PC-3 (cell line): ENCODE measurements at places on chromosomes 2 and 18. TPM values are rescaled to one million over a fixed set of nuclear protein-coding genes. Genes with fewer than 3 reads are reported as not detected.

Gene SEC11C
- total RNA-seq: 48.8 and 50.6 TPM in 2 replicates

- no peak for DNase-seq
These were observed 17.5 kb upstream of the CEP192 start for GRCh38 chr18:12973562-12974213.

DNA sequence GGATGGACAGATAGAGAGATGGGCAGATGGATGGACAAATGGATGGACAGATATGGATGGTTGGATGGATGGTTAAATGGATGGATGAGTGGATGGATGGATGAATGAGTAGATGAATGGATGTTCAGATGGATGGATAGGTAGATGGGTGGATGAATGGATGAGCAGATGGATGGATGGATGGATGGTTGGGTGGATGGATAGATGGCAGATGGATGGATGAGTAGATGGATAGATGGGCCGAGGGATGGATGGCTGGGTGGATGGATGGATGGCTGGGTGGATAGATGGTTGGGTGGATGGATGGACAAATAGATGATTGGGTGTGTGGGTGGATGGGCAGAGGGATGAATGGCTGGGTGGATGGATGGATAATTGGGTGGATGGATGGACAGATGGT lies 98.9 kb upstream of the OTOS start:
- no peak for DNase-seq

GRCh38 chr2:99338029-99338585 lies 918 bp downstream of the EIF5B start:
- DNase-seq: peak; percentile 19

Gene MYO3B
- total RNA-seq: 0.46 and 1.1 TPM in 2 replicates
